ENCODE measurements at places on chromosomes 12 and 14.

DNA sequence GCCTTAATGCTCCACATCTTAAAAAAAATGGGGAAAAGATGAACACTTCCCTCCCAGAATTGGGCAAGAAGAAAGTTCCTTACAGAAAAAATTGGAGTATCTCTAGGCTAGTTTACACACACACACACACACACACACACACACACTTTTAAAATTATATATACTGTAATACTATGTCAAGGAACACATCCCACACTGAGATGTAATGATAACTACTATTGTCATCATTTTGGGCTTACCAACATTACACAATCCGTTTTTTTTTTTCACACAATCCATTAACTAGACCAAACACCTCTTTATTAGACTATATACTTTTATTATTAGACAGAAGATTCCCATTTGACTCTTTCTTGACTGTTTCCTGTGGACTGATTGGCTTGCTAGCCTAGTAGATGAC, 2.5 kb downstream of the LTBR start:
- DNase-seq, result no peak

DNA sequence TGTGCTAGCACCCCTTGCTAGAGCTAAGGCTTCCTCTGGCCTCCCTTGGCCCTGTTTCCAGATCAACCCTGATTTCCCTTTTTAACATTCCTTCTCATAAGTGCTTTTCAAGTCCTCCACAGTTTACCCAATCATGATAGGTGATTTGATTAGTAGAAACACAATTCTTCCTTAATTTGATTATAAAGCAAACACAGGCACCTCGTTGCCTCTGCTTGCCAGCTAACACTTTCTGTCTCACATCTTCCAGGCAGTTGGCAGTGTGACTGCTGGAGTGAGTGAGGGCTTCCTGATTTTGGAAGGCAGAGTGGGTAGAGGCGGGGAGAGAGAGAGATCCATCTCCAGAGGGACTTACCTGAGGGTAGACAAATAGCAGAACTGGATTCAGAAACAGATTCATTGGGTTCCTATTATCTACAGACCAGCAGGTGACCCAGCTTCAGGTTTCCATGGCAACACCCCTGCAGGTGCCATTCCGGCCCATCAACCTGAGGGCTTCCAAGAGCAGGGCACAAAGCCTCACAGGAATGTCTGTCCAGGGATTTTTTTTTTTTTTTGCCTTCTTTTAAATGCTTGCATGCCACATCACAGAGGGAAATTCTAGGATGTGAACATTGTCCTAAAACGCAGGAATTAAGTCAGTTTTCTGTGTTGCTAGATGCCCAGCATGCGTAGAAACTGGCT, 77.7 kb downstream of the PLXNC1 start:
- no peak for DNase-seq

GRCh38 chr14:58822856-58823255, 185.1 kb downstream of the DACT1 start:
- no peak for DNase-seq

- DNase-seq, result no peak
These were observed 92.3 kb downstream of the PPP1R12A start for GRCh38 chr12:79842630-79843029.

GRCh38 chr12:103772367-103773108, 68.5 kb downstream of the NT5DC3 start:
- no peak for DNase-seq

DNA sequence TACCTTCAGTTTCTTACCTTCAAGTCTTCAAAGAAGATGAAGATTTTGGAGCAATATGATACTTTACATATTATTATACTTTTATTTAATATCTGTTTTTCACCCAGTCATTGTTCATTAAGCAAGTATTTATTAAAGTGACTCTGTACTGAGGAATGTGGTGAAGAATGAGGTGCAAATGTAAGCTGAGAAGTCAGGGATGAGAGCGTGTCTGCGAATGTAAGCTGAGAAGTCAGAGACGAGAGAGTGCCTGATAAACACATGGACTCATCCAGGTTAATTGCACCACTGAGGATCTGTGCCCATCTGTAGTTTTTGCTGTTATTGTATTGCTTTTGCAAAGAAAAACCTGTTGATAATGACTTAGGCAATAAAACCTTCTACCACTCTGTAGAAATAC, 211.9 kb upstream of the FAR2 start:
- no peak for DNase-seq

DNA sequence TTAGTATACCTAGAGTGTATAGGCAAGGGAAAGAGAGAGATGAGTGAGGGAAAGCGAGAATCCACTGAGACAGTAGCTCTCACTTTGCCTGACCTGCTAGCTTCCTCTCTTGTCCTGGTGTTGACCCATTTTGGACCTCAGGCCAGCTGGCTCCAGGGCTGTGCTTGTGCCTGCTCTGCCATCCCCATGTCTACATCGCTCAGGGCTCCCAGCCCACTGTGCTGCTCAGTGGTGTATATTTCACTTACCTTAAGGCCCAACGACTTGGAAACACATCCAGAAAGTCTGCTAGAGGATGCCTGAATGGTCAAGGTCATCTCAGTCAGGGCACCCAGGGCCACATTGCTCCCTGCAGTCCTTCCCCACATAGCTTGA, 964 bp upstream of the SERPINA4 start:
- no peak for DNase-seq

- no peak for DNase-seq
These were observed 31.1 kb downstream of the CALM1 start for GRCh38 chr14:90427848-90428426.

DNA sequence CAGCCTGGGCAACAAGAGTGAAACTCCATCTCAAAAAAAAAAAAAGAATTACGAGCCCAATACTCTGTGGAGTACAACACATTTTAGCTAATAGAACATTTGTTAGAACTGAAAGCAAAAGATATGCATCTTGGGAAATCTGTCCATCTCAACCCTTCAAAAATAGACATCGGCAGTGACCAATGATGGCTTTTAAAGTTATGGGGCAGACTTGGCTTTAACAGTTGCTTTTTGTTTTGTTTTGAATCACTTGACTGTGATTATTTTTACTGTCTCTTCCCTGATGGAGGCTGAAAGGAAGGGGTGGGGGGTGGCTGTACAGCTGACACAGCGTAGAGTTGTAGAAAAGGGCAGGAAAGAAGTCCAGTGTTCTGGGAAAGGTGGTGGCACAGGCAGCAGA, 2.2 kb downstream of the FKBP11 start:
- no peak for DNase-seq

- no peak for DNase-seq
These were observed 28.9 kb downstream of the SLC15A4 start for GRCh38 chr12:128794661-128795529.

DNA sequence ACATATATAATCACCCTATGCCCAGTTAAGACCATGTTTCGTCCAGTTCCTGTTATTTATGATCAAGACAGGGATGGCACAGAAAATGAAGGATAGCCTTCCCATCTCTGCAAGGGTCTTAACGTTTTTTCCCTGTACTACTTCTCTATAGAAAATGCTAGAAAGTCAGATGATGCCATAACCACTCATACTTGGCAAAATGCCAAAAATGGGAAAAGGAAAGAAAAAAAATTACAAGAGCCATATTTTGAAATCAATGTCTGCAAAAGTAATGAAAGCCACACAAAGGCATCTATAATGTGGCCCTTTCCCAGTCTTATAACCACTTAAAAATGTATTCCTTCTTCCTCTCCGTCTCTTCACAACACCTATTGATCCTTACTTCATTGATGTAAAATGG, 1.8 kb upstream of the MYL6B start:
- no peak for DNase-seq

GRCh38 chr14:65302571-65303189, 109.8 kb upstream of the FUT8 start:
- no peak for DNase-seq

DNA sequence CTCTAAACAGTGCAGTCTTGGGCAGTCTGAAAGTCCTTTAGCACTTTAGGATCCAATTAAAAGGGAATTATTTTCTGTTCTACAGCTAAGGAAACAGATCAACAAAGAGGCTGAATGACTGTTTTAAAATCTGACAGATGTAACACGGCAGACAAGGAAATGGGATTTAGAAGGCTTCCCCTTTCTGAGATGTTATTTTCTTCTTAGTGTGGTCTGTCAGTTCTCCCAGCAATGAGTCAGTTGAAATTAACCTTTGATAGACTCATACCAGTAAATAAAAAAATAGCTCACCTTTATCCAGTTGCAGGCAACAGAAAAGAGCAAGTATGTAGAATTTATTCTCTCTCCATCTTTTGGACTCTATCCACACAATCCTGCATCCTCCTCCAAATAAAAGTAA, 98.1 kb downstream of the NEDD1 start:
- DNase-seq, result no peak

DNA sequence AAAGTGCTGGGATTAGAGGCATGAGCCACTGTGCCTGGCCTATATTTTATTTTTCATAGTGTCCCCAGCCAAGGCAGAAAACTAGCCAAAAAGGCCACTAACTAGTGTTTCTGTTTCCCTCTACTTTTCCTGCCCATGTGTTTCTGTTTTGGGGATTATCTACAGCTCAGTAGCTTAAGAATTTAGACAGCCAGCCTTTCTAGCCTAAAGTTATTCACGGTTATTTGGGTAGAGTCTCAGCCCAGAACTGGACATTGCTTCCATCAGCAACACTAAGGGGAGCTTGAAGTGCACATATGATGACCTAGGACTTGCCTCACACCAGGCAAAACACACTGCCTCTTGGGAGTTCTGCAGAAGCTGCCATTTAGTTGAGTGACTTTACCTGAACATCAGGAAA, 17.9 kb downstream of the PROX2 start:
- DNase-seq, result no peak

DNA sequence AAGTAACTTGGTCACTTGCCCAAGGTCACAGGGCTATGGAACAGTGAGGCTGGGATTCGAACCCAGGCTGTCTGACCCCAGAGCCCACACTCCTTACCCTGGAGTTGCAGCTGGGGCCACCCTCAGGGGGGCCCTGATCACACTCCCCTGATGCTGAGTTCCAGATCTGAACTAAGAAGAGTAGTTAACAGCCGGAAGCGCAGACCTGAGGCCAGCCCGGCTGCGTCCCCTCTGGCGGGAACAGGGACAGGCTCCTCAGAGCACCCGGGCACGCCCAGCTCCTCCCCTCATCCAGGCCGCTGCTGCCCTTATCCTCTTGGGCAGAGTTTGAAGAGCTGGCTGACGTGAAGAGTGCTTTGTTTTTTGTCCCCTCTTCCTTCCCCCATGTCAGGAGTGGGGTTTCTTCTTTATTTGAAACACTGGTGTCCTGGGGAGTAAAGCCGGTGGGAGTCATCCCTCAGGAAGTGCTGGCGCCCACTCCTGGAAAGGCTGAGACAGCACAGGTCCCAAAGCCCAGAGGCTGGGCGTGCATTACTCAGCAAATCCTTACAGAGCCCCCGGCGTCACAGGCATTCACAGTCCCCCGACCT, 8.7 kb downstream of the PHB2 start:
- peak; percentile 73 for DNase-seq

DNA sequence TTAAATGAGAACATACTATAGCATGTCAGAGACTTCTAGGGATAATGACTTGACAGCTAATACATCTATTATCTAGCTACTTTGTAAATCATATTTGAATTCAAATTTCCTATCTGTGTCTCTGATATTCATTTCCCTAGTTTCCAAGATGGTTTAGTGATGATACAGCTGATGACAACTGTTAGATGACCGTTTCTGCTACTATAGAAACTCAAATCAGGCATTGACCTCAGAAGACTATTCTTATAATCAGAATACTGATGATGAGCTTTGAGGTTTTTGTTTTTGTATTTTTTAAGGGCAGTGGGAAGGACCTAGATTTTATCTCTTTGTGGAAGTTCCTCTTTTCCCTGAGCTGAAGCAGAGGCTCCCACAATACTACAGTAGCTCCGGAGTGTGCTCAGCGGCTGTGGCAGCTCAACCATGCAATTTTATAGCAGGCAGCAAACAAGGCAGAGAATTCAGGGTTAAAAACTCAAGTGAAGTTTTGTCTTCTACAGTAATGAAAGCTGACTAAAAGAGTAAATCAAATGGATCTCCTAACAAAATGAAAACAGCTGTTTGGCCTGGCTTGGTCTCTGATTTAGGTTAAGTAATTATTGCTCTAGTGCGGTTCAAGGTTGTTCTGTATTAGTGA, 145.1 kb downstream of the SLC25A21 start:
- no peak for DNase-seq

GRCh38 chr14:66281036-66281776, 205.0 kb upstream of the CCDC196 start:
- no peak for DNase-seq

DNA sequence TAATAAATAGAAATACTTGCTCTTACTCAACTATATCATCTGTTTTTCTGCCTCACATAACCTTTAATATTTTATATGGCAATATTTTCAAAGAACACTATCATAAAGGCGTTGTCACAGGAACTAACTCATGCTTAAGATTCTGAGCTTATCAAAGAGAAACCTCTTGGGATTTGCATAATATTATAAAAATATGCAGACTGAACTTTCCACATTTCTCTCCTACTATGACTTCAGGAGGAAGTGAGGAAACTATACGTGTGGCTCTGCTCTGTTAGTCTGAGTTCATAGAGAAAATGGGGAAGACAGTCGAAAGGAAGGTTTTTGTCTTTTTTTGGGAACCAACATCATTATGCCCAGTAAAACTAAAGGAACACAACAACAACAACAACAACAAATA, 124.7 kb downstream of the GARIN6 start:
- DNase-seq, result no peak

DNA sequence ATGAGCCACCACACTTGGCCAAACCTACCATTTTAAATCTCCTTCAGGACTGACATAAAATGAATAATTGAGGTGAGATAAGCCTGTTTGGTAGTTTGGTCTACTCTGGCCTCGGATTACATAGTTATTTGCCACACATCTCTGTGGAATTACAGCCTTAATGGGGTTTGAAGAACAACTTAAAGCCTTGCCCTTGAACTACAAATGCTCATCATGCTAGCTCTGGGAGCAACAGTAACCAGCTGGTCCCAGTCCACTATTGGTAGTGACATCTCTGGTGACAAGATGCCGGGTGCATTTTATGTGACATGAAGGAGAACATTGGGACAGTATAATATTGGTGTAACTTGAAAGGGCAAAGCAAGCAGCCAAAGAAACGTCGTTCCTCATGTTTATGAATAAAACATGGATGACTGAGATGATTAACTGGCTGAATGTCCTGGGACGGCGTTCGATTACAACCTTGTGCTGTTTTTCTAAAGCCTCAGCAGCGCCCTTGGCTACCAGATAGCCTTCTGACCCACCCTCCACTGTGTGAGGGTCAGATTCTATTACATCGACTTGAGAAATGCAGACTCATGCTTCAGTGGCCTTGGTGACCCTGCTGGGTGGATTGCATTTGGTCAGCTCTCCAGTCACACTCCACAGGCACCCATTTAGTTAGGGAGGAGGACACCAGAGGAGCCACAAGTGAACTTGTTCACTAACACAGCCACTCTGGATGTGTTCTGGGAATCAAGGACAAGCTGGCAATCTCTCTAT, 41.5 kb downstream of the BEST3 start:
- DNase-seq, result no peak
